Right lung (tissue), 10 donors: ENCODE measurements at places on chromosomes 3 and 15. TPM values are rescaled to one million over a fixed set of nuclear protein-coding genes. Genes with fewer than 3 reads are reported as not detected.

The CCNB2 gene
- 70.2 TPM for polyA plus RNA-seq

The PRKCD gene
- polyA plus RNA-seq, result 45.1 TPM

The STAC gene
- 0.76 TPM for polyA plus RNA-seq

The TMIE gene
- polyA plus RNA-seq, result 0.72 TPM

The WDR93 gene
- polyA plus RNA-seq, result 1.2 TPM

The HGD gene
- 0.98 TPM for polyA plus RNA-seq

The CHRFAM7A gene
- 3.4 TPM for polyA plus RNA-seq

The REC114 gene
- polyA plus RNA-seq, result not detected

The LSAMP gene
- polyA plus RNA-seq, result 30.4 TPM

The TTC23 gene
- polyA plus RNA-seq, result 35.2 TPM

The SLC35G2 gene
- 5.1 TPM for polyA plus RNA-seq

The FBXW12 gene
- 0.31 TPM for polyA plus RNA-seq

The CLDN18 gene
- 51.3 TPM for polyA plus RNA-seq

The DET1 gene
- polyA plus RNA-seq, result 16.4 TPM

The C3orf49 gene
- polyA plus RNA-seq, result 0.73 TPM

The TLR9 gene
- polyA plus RNA-seq, result 0.31 TPM
